ENCODE measurements at places on chromosomes 4 and X. TPM values are rescaled to one million over a fixed set of nuclear protein-coding genes. Genes with fewer than 3 reads are reported as not detected.
A peak's percentile ranks its signal among the peaks of the same experiment; 100 is the strongest.

DNA sequence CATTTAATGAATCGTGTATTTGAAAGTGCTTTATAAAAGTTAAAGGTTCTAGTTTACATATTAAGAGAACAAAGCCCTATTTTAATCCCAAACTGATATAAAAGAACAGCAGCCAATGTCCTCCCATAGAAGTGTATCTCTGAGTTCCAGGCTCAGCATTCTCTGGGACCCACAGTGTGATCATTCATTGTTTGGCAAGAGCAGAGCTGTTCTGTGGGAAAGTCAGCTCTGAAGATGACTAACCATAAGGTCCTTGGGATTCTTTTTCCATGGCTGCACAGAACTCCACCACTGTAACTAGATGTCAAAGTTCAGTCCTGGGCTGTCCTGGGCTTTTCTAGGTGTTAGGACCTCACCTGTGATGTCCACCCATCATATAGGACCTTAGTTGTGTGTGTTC, 157.0 kb upstream of the TLL1 start:
- DNase-seq: no peak
- H3K27me3 ChIP-seq: no peaks in the 10 kb centered on the region
- no peak overlapping the region for H3K4me3 ChIP-seq
- H3K4me1 ChIP-seq: no peaks in the 10 kb centered on the region
- H3K36me3 ChIP-seq: no peaks in the 10 kb centered on the region
- H3K27ac ChIP-seq: no peak overlapping the region

Gene PRKG2
- total RNA-seq: 0.24 TPM

GRCh38 chrX:31796624-31797023, 724.8 kb upstream of the FTHL17 start:
- no peaks in the 10 kb centered on the region for H3K36me3 ChIP-seq
- H3K4me1 ChIP-seq: no peaks in the 10 kb centered on the region
- no peaks in the 10 kb centered on the region for H3K27me3 ChIP-seq
- no peak overlapping the region for H3K4me3 ChIP-seq

DNA sequence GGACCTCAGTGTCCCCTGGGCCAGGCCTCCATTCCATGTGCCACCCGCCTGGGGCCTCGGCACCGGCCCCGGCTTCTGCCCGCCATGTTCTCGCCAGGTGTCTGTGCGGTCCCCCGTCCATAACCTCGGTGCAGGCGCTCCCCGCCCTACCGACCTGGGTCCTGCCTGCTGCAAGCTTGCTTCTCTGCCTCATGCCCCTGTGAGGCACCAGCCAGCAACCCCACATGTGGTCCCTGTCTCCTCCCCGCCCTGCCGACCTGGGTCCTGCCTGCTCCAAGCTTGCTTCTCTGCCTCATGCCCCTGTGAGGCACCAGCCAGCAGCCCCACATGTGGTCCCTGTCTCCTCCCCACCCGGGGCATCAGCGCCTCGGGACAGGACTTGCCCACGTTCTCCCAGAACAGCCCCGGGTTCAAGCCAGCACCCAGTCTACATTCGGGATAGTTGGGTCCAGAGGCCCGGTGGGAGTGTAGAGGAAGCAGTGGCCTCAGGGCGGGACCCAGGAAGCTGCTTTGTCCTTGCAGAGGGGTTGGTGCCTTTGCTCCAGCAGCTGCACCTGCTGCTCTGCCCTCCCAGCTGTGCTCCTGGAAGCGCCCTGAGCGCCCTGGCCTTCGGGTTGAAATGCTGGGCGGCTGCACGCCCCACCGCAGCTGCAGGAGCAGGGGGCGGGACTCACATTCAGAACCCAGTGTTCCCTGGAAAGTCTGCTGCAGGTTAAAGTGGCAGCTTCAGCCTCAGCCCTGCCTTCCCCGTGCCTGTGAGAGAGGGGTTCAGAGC, 20.1 kb upstream of the UVSSA start:
- no peak overlapping the region for H3K27ac ChIP-seq
- H3K27me3 ChIP-seq: no peaks in the 10 kb centered on the region
- H3K4me1 ChIP-seq: no peaks in the 10 kb centered on the region
- peak; percentile 70 for DNase-seq
- H3K4me3 ChIP-seq: no peak overlapping the region
- H3K36me3 ChIP-seq: no peaks in the 10 kb centered on the region

Gene ENOPH1
- 17.1 TPM for total RNA-seq

GRCh38 chr4:158597879-158598596, 73.6 kb downstream of the C4orf46 start:
- H3K27ac ChIP-seq: no peak overlapping the region
- no peaks in the 10 kb centered on the region for H3K4me1 ChIP-seq
- H3K36me3 ChIP-seq: no peaks in the 10 kb centered on the region
- H3K27me3 ChIP-seq: no peaks in the 10 kb centered on the region

GRCh38 chr4:140724760-140725159, 31.4 kb downstream of the TBC1D9 start:
- no peaks in the 10 kb centered on the region for H3K4me1 ChIP-seq
- no peak for DNase-seq
- H3K36me3 ChIP-seq: no peaks in the 10 kb centered on the region
- H3K4me3 ChIP-seq: no peak overlapping the region

- no peak overlapping the region for H3K27ac ChIP-seq
- H3K4me3 ChIP-seq: no peak overlapping the region
- no peak for DNase-seq
- H3K27me3 ChIP-seq: no peaks in the 10 kb centered on the region
- no peaks in the 10 kb centered on the region for H3K36me3 ChIP-seq
These were observed 38.5 kb upstream of the PRSS48 start for GRCh38 chr4:151238477-151238876.

- no peak for DNase-seq
- H3K4me1 ChIP-seq: no peaks in the 10 kb centered on the region
- no peaks in the 10 kb centered on the region for H3K27me3 ChIP-seq
- no peak overlapping the region for H3K27ac ChIP-seq
- no peak overlapping the region for H3K4me3 ChIP-seq
These were observed 1165.8 kb upstream of the ADGRL3 start for GRCh38 chr4:60034361-60034760.

GRCh38 chrX:132591719-132592275, 103.0 kb upstream of the MBNL3 start:
- H3K36me3 ChIP-seq: no peaks in the 10 kb centered on the region
- H3K27me3 ChIP-seq: no peaks in the 10 kb centered on the region
- no peaks in the 10 kb centered on the region for H3K4me1 ChIP-seq

Gene MTMR8
- total RNA-seq: 6.0 TPM

Gene RHOXF2B
- total RNA-seq: not detected

GRCh38 chr4:73706811-73707210, 33.6 kb upstream of the CXCL8 start:
- no peaks in the 10 kb centered on the region for H3K36me3 ChIP-seq
- H3K27ac ChIP-seq: no peak overlapping the region
- no peaks in the 10 kb centered on the region for H3K27me3 ChIP-seq
- peaks cover 9% of the 10 kb centered on the region for H3K4me1 ChIP-seq

- no peaks in the 10 kb centered on the region for H3K36me3 ChIP-seq
- H3K27me3 ChIP-seq: no peaks in the 10 kb centered on the region
These were observed 7.6 kb downstream of the ZIC3 start for GRCh38 chrX:137573324-137574101.

DNA sequence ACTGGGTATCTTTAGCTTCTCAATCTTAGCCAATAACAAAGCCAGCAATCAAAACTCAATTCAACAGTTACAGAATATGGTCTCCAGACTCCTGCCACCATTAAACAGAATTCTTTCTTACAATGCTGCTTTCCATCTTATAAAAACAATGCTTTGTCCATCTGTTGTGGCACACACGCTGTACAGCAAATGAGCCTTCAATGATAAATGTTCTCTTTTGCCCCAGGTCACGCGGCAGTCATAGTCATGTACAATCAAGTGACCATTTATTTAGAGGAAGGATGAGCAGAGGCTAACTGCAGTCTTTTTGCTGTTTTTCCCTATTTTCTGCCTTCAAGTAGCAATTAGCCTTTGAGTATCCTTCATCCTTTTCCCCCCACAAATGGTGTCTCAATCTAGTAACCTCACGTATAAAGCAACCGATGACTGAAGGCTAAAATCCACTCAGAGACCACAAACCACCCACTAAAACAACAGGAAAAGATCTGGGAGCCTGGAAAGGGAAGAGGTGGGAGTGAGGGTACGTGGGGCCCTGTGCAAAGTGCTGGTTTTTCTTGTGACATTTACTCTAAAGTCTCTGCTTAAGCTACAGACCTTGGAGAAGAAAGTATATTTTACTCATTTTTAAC, 24.4 kb downstream of the TRIM2 start:
- no peaks in the 10 kb centered on the region for H3K36me3 ChIP-seq
- H3K4me1 ChIP-seq: no peaks in the 10 kb centered on the region
- no peaks in the 10 kb centered on the region for H3K27me3 ChIP-seq
- no peak overlapping the region for H3K4me3 ChIP-seq
- H3K27ac ChIP-seq: no peak overlapping the region
